Left lobe of liver (tissue), 2 donors: ENCODE measurements at places on chromosomes 16 and 17. TPM values are rescaled to one million over a fixed set of nuclear protein-coding genes. Genes with fewer than 3 reads are reported as not detected.

The MARVELD3 gene
- 6.0 TPM for total RNA-seq

The GRIN2C gene
- not detected for total RNA-seq

The PPY gene
- not detected for total RNA-seq

The PSMC3IP gene
- 0.65 TPM for total RNA-seq

The SPNS3 gene
- total RNA-seq = not detected

The MYH13 gene
- not detected for total RNA-seq

The NPB gene
- total RNA-seq = 0.13 TPM

The CCDC43 gene
- total RNA-seq = 5.6 TPM

The TEX14 gene
- total RNA-seq = 0.05 TPM

The HSF4 gene
- total RNA-seq = 60.5 TPM

The MYH3 gene
- total RNA-seq = 4.2 TPM

The SLC5A10 gene
- total RNA-seq = not detected

The ARSG gene
- total RNA-seq = 3.4 TPM

The ICAM2 gene
- 5.3 TPM for total RNA-seq
